Fibroblast of upper back skin (primary cell): ENCODE measurements at places on chromosomes 1 and 21.

DNA sequence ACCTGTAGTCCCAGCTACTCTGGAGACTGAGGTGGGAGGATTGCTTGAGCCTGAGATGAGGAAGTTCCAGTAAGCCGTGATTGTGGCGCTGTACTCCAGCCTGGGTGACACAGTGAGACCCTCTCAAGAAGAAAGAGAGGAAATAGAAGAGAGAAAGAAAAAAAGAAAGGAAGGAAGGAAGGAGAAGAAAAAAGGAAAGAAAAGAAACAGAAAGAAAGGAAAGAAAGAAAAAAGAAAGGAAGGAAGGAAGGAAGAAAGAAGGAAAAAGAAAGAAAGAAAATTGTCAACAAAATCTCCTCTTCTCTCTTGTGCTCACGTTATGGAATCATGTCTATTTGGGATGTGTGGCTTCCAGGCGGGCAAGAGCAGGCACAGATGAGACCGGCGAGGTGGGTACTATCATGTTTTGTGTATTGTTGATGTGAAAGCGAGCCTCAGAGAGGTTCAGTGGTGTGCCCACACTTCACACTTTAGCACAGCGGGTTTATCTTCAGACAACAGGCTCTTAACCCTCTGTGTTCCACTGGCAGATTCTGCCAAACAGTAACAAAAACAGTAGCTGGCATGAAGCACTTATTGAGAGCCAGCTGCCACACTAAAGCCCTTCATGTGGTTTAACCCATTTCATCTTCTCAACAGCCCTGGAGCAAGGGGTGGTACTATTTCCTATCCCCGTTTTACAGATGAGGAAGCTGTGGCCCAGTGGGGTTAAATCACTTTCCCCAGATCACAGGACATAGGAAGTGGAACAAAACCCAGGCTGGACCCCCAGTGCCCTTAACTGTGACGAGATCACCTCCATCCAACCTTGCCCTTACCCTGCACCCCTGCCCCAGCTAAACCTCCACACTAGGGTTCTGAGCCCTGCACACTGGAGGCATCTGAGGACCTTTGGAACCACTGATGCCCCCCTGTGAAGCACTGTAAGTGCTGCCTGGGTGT lies 94.7 kb upstream of the TARDBP start:
- DNase-seq = no peak

- DNase-seq = no peak
Observed at GRCh38 chr1:198271467-198271866, 114.7 kb downstream of the NEK7 start.

DNA sequence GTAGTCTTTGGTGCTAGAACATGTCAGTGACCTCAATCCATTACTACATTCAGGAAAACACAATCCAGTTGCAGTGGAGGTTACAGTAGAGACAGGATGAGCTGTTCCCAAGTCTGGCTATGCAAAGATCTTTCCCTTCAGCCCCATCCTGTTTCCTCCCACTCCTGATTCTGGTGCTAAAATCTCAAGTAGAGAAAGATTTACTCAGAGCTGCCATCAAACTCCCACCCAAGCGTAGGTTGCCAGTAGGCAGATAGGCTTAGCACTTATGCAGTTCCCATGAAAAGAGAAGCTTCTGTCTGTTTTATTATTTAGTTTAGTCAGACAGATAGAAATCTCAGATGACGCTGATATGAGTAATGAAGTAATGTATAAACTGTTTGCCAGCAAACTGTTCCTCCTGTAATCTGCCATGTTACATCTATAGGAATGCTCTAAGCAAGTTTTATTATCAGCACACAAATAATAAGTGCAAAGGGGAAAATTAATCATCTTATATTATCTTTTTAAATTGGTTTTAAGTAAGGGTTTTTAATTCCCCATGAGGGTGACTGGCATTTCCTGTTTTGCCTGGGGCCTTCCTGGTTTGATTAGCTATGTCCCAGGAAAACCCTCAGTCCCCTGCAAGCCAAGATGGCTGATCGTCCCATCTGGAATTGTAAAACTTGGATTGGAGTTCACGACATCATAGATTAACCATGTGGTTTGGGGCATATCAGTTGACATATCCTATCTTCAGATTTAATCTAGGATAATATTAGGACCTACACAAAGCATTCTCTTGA lies 188.3 kb upstream of the PALMD start:
- DNase-seq = peak; percentile 62

DNA sequence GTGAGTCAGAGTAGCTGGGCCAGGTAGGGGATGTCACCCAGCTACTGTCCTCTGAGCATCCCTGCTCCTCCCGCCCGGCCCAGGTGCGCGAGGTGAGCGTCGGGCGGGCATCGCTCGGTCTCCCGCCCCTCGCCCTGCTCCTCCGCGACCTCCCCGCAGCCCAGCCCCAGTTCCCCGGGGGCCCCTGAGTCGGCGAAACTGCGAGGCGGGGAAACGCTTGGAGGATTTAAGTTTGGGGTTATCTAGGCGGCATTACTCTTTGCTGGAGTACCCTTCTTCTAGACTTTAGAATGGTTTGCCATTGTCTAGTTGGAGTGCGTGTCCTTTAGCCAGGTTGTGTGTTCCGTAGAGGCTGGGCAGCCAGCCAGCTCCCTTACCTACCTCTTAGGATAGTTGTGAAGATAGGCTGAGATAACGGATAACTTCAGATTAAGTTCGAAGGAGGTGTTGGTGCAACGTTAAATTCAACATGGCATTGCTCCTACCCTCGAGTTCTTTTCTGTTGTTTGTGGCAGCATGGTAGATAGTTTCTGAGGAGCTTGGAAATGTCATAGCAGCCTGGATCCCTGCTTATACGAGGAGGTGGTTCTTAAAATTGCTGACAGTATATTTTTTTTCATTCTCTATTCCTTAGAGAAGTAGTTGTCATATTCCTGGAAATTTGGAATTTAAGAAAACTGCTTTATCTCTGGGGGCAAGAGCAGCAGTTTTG lies 697 bp downstream of the AGO3 start:
- DNase-seq = peak; percentile 3

DNA sequence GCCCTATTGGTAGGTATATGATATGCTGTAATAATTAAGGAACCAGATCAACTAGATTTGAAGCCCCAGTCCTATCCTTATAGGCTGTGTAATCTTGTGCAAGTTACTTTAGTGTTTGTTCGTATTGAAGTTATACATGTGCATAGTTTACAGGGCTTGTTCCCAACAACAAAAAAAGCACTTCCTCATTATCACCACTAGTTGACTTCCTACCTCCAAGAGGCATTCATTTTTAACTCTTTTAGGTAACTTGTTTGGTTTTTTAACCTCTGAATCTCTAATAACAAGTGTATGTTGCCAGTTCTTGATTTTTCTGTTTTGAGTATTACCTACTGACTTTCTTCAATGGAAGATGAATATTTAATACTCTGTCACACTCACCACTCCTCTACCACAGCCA lies 71.9 kb downstream of the ST3GAL3 start:
- DNase-seq = no peak

DNA sequence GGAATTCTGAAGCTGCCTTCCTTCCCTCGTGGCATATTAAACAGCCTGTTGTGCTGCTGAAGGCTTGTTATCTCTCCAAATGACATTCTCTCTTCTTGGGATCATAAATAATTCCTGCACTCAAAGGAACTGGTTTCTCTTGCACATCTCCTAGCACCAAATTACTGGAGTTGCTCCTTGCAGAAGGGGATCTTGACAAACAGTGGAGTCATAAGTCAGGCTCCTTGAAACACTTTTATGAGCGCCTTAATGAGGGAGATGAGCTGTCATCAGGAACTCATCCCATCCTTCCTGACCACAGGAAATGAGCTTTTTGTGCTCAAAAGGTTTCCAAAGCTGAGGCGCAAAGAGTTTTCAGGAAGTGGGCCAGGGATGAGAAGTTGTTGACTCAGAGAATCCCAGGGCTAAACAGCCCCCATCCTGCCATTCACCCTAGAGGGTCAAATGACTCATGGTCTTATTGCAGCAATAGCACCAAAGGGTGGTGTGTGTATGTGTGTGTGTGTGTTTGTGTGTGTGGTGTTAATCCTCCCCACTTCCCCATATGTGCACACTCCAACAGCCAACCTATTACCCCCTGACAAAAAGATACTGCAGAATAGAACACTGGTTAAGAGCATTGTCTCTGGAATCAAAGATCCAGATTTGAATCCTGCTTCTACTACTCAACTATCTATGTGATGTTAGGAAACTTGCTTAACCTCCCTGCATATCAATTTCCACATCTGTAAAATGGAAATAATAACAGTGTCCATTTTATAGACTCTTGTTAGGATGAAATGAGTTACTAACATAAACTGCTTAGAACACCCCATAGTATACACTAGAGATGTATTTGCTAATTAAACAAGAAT lies 2.8 kb upstream of the PHC2 start:
- peak; percentile 99 for DNase-seq

- DNase-seq = no peak
Observed at GRCh38 chr1:185291652-185292051, 25.4 kb downstream of the IVNS1ABP start.

- no peak for DNase-seq
Observed at GRCh38 chr1:56867491-56867890, 12.9 kb downstream of the C8A start.

DNA sequence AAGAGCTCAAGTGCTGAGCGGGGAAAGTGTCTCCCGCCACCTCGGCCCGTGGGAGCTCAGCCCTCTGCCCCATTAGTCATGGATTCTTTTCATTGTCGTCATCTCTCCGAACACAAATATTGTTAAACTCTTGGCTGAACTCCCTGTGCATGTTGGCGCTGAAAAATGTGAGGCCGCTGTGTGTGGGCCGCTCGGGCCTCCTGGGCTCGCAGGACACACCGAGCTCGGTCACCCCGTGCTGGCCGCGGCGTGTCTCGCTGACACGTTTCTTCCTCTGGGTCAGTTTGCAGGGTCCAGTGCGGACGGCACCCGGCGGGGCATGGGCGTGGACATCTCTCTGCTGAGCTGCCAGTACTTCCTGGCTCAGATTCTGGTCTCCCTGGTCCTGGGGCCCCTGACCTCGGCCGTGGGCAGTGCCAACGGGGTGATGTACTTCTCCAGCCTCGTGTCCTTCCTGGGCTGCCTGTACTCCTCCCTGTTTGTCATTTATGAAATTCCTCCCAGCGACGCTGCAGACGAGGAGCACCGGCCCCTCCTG lies 25.6 kb downstream of the SLC45A1 start:
- peak; percentile 95 for DNase-seq

- DNase-seq = no peak
Observed at GRCh38 chr1:192858456-192858855, 49.6 kb downstream of the RGS2 start.

DNA sequence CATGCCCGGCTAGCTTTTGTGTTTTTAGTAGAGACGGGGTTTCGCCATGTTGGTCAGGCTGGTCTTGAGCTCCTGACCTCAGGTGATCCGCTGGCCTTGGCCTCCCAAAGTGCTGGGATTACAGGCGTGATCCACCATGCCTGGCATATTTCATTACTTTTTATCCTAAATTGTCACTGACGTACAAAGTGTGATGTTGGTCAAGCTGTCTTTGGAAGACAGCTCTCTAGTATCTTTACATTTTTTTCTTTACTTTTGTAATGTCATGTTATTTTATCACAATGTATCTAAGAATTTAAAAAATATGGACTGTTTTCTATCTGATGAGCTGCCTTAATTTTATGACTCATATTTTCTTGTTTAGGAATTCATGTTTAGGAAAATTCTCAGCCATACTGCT lies 72.2 kb downstream of the SPATA17 start:
- DNase-seq = no peak

- peak; percentile 75 for DNase-seq
Observed at GRCh38 chr1:204989266-204990058, 53.5 kb upstream of the CNTN2 start.

- no peak for DNase-seq
Observed at GRCh38 chr1:165014753-165015152, 341.8 kb downstream of the LMX1A start.

GRCh38 chr1:29279951-29280391 lies 43.6 kb downstream of the PTPRU start:
- no peak for DNase-seq

GRCh38 chr1:14136881-14137280 lies 436.9 kb downstream of the PRDM2 start:
- DNase-seq = no peak

DNA sequence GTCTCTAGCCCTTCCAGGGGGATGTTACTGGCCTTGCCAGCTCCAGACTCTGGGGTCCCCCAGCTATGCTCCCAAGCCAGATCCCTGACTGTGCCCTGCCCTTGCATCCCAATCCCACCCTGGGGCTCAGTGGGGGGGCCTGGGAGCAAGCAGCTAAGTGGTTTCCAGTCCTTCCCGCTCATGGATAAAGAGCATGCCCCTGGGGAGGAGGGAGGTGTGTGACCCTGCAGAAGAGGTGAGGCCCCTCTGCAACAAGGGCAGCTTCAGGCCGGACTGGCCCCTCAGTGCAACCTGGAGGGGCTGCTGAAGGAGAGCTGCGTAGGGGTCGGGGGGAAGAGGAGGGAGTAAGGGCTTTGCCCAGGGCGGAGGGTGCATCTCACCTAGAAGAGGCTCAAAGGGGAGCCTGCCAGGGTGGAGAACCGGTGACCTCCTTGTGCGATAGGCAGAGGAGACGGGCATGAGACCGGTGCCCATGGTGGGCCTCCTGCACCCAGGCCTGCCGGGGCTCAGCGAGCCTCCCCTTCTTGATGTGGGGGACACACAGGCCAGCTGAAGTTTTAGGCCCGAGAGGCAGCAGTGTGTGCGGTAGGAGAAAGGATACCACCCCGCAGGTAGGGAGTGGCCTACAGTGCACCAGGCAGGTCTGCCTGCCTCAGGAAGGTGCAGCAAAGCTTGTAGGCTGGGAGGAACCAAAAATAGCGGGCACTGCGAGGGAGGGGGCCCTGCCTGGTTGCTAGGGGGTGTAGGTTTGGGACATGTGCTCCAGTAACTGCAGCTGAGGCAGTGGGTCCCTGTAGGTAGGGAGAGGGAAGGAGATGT lies 3.1 kb downstream of the OBSCN start:
- no peak for DNase-seq

GRCh38 chr21:29676395-29676794 lies 263.4 kb downstream of the GRIK1 start:
- DNase-seq = no peak

- no peak for DNase-seq
Observed at GRCh38 chr1:233252441-233252840, 43.1 kb downstream of the PCNX2 start.

GRCh38 chr1:66207484-66207883 lies 326.5 kb upstream of the SGIP1 start:
- DNase-seq = peak; percentile 60

DNA sequence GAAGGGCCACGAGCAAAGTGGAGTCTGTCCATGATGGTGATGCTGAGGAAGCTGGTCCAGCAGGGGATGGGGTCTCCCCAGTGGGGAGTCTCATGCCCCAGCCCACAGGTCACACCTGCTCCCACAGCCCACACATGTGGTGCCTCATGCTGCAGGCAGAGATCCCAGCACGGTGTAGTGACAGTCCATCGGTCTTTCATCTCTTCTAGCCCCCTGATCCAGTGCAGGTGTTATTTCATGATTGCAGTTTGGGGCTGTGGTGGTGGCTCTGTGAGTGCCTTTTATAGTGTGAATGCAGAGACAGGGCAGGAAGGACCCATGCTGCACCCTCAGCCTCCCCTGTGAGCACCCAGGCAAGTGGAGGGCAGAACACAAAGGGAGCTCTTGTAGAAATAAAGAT lies 45.0 kb downstream of the UBASH3A start:
- no peak for DNase-seq

GRCh38 chr1:212161231-212161781 lies 123.9 kb upstream of the PPP2R5A start:
- peak; percentile 81 for DNase-seq
